Esophagus squamous epithelium (tissue), 5 donors: ENCODE measurements at places on chromosomes 4 and X.

DNA sequence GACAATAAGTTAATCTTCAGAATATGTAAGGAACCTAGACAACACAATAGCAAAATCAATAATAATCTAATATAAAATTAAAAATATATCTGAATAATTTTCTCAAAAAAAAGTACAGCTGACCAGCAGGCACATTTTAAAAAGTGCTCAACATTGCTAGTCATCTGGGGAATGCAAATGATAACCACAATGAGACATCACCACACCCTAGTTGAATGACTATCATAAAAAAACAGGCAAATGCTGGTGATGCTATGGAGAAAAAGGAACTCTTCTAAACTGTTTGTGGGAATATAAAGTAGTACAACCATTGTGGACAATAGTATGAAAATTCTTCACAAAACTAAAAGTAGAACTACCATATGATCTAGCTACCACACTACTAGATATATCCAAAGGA, 956.9 kb upstream of the NDST4 start:
- DNase-seq, result no peak

DNA sequence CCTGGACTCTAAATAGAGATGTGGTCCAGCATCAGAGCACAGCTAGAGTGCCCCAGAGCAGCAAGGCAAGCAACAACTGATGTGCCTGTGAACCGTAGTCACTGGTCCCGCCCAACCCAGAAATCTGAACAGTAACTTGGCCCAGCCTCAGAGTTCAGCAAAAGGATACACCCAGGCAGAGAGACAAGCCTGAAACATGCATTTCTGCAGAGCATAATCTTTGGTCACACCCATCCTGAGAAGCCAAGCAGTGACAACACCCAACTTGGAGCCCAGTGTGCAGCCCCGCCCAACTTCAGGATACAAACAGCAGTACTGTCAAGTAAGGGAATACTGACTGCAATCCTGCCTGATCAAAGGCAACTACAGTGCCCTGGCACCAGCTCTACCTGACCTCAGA, 78.9 kb downstream of the CCDC160 start:
- DNase-seq, result no peak

- no peak for DNase-seq
Observed at GRCh38 chr4:77201857-77202256, 44.9 kb downstream of the CCNG2 start.

GRCh38 chrX:118249146-118249545, 96.8 kb upstream of the WDR44 start:
- DNase-seq, result no peak

GRCh38 chrX:104342065-104342464, 87.3 kb upstream of the ESX1 start:
- no peak for DNase-seq

DNA sequence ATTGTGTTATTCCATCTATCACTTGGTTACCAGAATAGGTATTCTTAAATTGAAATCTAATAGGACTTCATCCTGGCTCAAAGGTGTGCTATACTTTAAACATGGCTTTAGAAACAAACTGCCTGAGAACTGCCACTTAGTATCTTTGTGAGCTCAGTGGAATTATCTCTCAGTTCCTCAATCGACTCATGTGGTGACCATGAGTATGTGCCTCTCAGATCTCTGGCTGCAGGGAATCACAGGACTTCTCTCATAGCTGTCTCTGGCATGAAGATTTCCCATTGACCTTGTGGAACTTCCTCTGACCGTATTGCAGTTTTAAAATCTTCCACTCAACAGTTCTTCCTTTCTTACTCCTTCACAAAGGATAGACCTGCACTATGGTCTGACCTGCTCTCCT, 681.9 kb upstream of the BOD1L1 start:
- DNase-seq, result no peak

DNA sequence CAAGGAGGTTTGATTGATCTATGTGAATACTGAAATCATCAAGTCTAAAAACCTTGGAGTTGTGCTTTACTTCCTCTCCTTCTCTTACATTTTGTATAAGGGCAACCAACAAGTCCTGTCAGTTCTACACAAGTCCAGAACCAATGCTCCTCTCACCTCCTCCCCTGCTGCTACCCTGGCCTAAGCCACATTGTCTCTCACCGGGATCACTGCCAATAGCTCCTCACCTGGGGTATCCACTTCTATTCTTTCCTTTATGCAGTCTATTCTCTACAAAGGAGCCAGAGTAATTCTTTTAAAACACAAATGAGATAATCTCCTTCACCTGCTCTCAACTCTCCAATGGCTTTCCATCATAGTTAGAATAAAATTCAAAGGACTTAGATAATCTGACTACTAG, 13.3 kb upstream of the ARHGEF6 start:
- DNase-seq, result no peak

DNA sequence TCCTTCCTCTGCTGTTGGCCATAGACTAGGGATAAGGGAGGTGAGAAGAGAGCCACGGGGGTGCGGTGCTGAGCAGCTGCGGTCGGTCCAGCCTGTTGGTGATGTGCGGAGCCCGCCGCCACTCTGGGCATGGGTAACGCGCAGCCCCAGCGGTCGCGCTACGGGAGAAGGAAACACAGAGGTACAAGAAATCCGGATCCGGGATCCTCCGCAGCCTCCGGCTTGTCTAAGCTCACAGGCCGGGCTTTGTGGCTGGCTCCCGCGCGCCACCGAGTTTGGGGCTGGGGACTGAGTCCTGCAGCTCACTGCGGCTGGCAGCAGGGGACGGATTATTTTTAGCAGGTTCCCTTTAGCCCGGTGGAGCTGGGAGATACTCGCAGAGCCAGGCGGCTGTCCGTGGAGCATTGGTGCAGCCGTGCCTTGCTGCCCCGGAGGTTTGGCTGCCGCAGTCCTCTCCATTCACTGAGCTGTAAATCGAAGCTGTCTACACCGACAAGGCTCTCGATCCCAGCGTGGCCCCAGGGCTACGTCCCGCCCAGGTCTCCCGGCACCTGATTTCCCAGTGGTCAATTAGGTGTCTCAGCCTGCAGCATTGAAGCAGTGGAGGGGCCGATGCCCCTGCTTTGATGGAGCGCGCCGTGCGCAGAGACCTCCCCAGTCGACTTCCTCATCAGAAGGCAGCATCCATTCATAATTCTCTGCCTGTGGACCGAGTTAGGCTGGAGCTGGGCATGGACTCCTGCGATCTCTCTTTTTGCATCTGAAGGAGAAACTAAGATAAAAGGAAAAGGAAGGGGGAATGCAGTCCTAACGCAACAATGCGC, 81.9 kb upstream of the SCML1 start:
- DNase-seq, result no peak

DNA sequence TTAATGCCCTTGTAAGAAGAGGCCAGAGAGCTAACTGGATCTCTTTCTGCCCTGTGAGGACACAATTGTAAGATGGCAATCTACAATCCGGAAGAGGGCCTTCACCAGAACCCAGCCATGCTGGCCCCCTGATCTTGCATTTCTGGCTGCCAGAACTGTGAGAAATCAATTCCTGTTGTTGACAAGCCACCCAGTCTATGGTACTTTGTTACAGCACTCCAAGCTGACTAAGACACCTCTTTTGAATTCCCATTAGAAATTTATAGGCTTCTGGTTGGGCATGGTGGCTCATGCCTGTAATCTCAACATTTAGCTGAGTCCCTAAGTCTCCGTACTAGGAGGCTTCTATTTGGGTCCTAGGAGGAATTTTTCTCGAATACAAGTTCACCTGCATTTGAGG, 48.8 kb upstream of the RELL1 start:
- DNase-seq, result no peak

- DNase-seq, result no peak
Observed at GRCh38 chr4:134388351-134388750, 186.8 kb upstream of the PABPC4L start.

DNA sequence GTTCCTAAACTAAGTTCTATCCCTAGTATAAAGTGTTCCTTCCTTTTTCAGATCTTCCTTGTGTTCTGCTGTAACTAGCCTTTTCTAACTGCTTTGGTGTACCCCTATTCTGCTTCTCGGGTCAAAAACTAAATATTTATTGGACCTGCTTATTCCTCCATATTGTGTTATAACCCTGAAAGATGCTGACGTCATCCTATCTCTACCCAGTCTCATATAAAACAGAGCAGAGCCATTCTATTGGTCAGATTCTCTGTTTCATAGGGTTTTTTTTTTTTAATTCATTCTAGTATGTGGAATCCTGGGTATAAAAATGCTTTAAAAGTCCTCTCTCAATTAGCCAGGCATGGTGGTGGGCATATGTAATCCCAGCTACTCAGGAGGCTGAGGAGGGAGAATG, 349.7 kb downstream of the ACTRT1 start:
- DNase-seq, result no peak

- no peak for DNase-seq
Observed at GRCh38 chr4:8910822-8911315, 39.2 kb upstream of the HMX1 start.

- no peak for DNase-seq
Observed at GRCh38 chr4:170109586-170110284, 20.0 kb upstream of the AADAT start.

GRCh38 chr4:121777625-121778024, 12.7 kb upstream of the SMIM43 start:
- no peak for DNase-seq

DNA sequence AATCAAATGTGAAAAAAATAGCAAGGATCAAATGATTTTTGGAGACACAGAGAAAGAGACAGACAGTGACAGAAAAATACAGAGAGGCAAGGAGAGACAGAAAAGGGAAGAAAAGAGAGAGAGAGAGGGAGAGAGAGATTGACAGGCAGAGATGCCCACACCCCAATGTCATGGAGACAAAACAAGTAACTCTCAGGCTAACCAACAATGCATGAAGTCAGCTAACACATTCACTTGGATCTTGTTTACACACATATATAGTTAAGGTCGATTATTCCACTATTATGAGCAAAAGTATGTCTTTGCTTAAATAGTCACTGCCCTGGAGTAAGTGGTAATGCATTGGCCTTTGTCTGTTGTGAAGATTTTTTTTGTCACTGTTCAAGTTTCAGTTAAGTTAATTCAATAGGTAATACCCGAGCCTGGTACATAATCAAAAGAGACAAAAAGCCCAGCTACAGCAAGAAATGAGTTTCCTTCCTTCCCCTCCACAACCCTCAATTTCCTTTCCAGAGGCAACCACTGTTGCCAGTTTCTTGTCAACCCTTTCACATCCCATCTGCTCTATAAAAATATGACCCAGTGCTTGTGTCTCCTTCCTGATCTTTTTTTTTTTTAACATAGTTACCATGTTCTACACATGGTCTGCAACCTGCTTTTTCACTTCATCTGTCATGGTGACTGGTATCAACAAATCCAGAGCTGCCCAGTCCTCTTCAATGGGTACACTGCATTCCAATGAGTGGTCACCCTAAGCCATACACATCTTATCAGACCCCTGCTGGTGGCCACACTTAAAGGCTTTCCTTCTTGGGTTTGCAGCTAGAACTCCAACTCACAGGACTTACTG, 52.1 kb downstream of the PROM1 start:
- DNase-seq, result no peak

- no peak for DNase-seq
Observed at GRCh38 chr4:6688879-6689505, 4.7 kb upstream of the S100P start.

GRCh38 chrX:37594755-37595382, 23.4 kb downstream of the LANCL3 start:
- no peak for DNase-seq

GRCh38 chr4:57097711-57098110, 12.5 kb downstream of the IGFBP7 start:
- DNase-seq, result no peak

DNA sequence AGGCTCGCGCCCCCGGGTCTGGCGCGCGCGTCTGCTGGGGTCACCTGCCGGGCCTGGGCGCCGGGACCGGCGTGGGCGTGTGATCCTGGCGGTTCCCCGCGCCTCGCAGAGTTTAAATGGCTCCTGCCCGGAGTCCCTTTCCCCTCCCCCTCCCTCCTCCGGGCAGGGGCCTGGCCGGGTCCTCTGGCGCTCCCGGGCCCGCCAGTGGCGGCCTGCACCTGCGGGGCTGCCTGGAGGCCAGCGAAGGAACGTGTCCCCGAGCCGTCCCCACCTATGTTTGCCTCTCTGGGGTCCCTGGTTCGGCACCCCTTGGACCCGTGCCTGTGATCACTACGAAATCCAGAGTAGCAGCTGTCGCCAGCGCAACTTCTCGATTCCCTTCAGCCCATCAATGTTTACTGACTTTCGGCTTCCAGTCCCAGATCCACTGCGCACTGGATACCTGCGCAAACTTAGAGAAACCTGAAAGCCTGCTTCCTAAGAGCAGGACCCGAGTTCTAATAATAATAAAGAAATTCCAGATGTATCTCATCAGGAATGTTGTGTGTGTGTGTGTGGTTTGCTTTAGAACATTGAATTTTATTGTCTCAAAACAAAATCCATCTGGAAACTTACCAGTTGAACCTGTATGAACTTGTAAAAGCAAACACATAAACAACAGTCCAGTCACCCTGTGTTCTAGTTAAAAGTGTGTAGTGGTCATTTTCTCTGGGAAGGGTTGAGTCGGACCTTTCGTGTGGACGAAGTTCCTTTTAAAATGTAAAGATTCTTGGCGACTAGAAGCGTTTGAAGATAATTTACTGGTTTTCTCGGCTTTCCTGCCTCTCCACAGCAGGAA, 788 bp downstream of the SHROOM2 start:
- DNase-seq, result no peak

DNA sequence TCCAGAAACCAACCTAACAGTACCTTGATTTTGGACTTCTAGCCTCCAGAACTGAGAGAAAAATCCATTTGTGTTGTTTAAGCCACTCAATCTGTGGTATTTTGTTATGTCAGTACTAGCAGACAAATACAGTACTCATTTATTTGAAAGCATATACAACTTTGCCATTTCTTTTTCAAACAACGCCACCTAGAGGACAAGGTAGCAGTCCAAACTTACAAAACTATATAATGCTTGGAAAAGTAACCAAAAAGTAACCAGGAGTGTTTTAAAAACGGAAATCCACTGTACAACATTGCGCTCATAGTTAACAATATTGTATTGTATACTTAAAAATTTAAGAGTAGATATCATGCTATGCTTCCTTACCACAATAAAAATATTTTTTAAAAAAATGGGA, 37.0 kb upstream of the FGF13 start:
- DNase-seq, result no peak

DNA sequence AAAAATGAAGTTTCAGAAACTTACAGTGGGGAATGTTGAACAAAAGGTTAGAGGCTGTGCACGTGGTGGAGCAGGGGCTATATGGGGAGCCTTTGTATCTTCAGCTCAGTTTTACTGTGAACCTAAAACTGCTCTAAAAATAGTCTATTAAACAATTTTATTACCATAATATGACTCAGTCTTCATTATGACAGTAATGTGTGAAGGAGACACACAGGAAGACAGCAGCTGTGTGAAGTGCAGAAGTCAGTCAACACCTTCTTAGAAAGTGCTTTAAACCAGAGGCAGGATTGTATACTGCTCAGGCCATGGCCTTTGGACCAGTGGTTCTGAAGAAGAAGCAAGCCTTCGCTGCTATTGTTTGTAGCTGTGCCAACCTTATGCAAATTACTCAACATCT, 89.7 kb downstream of the ARHGAP10 start:
- DNase-seq, result no peak

DNA sequence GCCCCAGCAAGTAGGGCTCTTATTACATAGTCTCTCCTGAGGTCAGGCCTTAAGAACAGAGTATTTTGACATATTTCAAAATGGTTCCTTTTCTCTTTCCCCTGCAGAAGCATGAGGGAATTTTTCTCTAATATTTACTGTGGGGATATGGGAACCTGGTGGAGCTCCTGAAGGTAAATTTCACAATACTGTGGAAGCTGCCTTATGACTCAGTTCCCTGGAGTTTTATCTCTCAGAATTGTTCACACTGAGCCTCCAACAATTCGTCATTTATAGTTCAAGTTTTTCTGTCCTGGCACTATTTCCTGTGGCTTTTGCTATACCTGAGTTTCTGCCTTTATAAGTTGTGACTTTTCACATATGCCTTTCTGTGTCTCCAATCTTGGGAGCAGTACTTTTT, 607.2 kb upstream of the NDST4 start:
- DNase-seq, result no peak
